BJ (cell line): ENCODE measurements at places on chromosomes 3 and 15.

DNA sequence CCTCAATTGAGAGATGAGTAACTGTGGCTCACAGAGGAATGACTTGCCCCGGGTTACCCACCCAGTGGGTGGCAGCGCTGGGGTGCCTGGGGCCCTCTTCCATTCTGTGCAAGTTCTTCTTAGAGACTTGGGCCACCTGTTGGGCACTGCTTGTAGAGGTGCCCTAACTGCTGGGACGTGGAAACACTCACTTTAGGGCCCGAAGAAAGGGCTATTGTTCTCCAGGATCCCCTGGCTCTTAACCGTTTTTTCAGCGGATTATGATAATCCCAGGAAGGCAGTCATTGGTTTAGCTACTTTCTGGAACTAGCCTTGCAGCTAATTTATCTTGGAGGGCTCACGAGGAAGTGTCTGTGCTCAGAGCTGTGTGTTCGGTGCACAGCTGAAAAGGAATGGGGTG lies 66.0 kb upstream of the GCNT3 start:
- DNase-seq, result no peak

- no peak for DNase-seq
Measured at GRCh38 chr15:57094321-57095257, 176.1 kb downstream of the TCF12 start.

- no peak for DNase-seq
Measured at GRCh38 chr3:46395210-46395661, 11.6 kb downstream of the CCR5AS start.

GRCh38 chr3:79018671-79019136 lies 749.1 kb downstream of the ROBO1 start:
- no peak for DNase-seq

- no peak for DNase-seq
Measured at GRCh38 chr15:27059610-27060202, 88.7 kb downstream of the GABRG3 start.

DNA sequence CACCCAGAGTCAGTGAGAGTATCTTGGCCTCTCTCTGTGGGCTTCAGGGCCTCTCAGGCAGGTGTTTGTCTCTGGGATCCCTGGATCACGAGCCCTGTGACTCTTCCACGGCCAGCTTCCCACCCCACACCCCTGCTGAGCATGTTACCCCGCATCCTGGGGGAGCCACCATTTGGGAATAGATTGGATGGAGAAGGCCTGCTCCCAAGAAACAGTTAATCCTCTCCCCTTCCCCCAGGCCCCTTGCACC lies 15.5 kb upstream of the SRP14 start:
- DNase-seq, result no peak

DNA sequence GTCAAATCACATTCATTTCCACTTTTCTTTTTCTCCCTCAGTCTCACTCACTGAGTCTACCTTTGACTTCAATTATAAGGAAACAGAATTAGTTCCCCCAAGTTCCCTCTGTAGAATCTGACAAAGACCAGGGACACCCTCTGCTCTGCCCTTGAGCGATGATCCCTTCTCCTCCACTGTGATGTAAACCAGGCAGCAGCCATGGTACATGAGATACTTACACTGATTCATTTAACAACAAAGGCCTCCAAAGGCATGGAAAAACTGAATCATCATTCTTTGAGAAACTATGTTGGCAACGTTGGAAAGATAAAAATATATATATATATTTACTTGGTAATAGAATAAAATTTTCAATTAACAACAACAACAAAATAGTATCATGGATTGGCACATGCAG lies 84.1 kb downstream of the P3H2 start:
- DNase-seq, result no peak

- DNase-seq, result no peak
Measured at GRCh38 chr15:50484781-50485180, 60.6 kb downstream of the USP8 start.

DNA sequence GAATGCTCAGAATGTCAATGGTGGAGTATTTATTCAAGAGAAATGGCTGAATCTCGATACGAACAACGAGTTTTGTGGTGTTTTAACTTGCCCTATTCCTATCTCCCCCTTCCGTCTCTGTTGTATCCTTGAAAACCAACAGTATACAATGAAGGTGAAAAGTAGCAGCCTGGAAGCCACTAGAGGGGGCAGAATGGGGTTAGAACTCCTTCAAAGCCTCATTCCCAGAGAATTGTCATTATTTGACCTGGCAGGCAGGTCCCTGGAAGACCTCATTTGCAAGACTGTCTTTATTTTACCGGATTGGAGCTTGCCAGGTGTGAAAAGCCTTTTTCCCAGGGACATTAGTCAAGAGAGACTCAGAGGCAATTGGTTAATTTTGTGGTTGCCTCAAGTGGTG lies 139.4 kb downstream of the LRRC28 start:
- no peak for DNase-seq

DNA sequence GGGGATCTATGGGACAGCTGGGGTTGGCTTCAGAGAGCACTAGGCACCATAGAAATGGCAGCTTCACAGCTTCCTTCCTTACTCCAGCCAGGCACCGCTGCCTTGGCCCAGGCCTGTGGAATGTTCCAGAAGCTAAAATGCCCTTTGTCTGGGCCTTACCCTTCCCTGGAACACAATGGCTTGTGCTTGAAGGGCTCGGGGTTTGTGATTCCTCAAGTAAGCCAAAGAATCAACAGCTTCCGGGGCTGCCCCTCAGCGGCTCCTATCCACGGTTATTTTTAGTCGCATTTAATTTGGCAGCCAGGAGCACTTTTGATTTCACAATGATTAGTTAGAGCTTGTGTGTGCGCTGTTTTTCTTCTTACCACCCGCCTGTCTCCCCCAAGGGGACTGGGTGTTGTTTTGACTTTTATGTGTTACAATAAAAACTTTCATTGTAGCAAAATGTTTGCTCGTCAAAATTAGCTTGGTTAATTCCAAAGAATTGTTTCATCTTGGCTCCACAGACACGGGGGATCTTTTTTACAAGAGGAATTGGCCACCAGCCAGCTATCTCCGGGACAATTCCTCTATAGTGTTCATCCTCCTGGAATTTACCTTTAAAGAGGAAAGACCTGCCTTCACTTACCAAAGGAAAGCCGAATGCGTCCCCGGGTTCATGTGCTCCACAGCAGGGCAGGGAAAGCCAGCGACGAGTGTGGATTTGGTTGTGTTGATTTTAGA lies 73.8 kb downstream of the TLE3 start:
- peak; percentile 19 for DNase-seq

DNA sequence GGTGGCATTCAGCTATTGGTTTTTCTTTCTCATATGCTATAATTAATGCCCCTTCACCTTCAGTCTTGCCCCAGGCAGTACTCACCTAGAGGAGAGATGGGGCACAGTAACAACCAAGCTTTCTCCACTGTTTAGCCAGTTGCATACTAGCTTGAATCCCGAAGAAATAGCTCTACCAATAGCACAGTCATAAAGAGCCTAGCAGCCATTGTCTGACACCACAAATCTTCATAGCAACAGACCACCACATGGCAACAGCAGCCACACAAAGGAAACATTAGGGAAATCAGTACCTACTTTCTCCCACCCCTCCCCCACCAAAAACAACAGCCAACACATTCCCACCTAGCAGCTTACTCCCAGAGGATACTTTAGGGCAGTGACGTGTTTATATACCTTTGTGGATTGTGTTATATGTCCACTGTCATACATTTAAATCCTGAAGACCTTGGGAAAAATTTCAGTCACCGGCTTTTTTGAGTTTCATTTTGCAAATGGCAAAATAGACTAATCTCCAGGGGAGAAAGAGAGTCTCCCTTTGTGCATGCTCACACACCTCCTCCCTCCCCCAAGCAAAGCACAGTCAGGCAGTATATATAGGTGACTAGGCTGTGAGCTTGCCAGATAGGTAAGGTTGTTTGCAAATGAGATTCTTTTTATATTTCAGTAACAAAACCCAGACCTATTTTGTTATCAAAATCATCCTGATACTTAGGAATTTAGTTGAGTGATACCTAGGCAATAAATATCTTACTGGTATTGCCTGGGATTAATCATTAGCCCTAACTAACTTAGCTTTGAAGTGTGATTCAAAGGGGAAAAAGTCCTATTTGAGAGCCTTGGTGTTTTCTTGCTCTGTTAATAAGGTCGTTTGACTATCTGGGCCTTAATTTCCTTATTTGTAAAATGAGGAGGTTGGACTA lies 140.6 kb downstream of the RBPMS2 start:
- DNase-seq, result no peak

DNA sequence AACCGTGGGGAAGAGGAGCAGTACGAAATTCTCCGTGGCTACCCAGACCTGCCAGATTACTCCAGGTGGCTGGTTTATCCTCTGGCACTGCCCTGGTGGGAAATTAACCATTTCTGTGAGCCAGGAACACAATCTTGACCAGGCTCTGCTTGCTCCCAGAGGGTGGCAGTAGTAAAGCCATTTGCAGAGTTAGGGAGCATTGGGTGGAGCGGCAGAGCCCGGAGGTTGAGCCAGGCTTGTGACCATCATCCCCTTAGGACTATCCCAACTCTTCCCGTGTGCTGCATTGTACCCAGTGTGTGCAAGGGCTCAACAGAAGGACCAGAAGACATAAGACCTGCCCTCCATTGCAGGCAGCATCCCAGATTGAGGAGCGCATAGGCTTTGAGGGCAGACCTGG lies 5.3 kb downstream of the KNG1 start:
- DNase-seq, result no peak

- DNase-seq, result no peak
Measured at GRCh38 chr3:36933540-36934296, 11.1 kb downstream of the TRANK1 start.

- no peak for DNase-seq
Measured at GRCh38 chr3:136632625-136633081, 119.5 kb downstream of the STAG1 start.

DNA sequence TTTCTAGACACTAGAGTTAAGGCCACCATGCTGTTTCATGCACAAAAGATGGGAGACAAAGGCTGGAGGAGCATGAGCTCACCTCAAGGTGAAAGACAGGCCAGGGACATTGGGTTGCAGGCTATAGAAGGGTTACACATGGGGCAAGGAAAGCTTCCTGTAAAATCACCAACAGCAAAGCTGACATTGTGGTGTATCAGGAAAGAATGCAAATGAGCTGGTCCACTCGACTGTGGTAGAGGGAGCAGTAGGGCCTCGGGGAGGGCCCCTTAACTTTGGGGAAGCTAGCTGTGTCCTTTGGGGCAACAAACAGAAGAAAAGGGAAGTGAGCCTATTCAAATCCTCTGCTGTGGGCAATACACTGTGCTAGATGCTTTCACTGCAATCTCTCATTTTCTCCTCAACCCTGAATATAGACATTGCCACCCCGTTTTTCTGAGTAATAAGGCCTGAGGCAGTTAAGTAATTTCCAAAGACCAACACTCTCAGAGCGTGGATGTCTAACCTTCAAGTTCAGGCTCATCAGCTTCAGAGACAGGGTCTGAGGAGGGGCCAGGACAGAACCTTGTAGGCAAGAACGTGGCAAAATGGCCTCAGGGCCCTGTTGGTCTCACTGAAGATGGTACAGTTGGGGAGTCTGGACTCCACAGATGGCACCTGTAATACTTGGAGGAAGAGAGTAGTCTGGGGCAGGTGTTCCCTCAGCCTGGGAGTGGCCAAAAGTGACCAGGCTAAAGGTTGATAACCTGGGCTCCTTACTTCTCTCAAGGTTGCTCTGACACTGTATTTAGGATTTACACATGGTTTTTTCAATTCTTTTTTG lies 24.1 kb downstream of the CX3CR1 start:
- no peak for DNase-seq

DNA sequence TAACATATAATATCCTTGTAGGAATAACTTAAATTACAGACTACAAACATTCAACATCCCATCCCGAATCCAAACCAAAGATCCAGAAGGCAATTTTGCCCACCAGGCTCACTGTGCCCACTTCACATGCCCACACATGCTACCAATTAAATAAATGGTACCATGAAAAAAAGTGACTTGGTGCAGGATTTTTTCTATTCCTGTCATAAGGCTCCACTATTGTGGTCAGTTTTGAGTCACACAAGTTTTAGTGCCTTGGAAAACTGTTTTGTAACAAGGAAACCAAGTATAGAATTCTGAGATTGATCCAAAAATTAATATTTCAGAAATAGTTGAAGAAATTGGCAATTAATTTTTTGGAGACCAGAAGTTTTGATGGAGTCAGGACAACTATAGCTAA lies 470.1 kb upstream of the THBS1 start:
- no peak for DNase-seq

DNA sequence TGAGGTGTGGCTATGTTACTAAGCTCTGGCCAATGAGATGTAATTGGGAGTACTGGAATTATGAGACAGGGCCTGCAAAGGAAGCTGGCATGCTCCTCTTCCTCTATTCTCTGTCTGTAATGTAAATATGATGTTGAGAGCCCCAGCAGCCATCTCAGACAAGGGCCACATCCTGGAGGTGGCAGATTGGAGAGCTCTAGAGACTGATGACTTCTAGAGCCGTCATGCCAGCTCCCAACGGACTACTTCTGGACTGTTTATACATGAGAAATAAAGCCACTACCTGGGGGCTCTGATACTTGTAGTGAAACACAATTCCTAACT lies 19.7 kb downstream of the PLD1 start:
- no peak for DNase-seq
